Adrenal gland (tissue), 19 donors: ENCODE measurements at places on chromosomes 7 and 10. TPM values are rescaled to one million over a fixed set of nuclear protein-coding genes. Genes with fewer than 3 reads are reported as not detected.

STOX1 gene
- 4.8 TPM for total RNA-seq

DNA sequence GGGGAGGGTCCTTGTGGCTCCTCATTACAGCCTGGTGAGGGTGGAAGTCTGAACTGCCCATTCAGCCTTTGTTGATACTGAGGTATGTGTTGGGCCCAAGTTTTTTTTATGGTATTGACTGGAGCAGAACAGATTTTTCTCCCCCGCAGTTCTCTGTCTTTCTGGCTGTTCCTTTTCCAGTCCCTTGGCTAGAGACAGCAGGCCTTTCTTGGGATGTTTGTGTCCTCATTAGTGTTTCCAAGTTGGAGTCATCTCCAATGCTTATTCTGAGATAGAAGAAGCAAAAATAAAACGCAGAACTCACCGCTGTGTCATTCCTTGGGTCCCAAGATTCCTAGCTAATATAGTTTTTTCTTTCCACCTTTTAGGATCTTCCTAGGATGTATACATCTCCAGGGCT is 193.3 kb downstream of the RAMP3 start:
- H3K4me3 ChIP-seq, result no peak overlapping the region
- H3K36me3 ChIP-seq, result no peaks in the 10 kb centered on the region
- DNase-seq, result no peak
- no peak overlapping the region for H3K27ac ChIP-seq

DNA sequence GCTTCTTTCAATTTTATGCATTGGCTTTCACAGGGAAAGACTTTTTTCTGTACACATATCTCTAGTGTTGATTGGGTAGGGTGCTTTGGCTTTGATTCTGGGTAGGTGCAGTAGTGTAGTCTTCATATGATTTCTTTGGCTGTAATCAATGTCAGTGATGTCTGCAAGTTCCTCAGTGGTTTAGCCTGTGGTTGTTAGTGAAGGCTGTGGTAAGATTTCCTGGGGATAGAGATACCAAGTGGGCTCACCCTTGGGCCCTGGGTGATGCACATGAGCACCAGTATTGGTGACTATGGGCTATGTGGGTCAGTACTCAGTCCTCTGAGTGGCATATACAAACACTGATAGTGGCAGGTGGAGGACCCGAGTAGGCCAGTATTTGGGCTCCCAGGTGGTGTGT is 13.0 kb downstream of the GIMAP8 start:
- no peak overlapping the region for H3K4me3 ChIP-seq
- no peaks in the 10 kb centered on the region for H3K27me3 ChIP-seq
- H3K4me1 ChIP-seq, result peaks cover 5% of the 10 kb centered on the region
- no peak overlapping the region for H3K27ac ChIP-seq
- DNase-seq, result no peak

DNA sequence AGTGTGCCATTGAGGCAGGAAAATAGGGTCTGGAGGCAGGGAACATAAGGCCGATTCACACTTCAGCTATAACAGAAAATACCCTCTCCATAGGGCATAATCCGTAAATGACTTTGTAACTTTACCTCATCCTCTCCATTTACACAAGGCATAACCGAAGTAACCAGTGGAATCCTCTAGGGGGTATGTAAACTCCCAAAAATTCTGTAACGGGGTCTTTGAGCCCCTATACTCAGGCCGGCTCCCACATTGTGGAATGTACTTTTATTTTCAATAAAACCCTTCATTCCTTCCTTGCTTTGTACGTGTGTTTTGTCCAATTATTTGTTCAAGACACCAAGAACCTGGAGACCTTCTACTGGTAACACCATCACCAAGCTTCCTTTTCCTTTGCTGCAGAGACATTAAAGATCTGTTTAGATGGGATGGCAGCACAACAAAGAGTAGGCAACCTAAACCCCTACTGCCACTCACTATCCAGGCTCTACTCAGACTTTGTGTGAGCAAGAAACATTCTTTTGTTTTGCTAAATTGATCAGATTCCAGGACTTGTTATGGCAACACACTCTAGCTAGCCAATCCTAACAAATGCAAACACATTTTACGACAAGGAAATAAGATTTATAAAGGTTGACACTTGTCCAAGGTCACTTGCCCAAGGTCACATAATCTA is 99.3 kb downstream of the DGKI start:
- no peak overlapping the region for H3K27ac ChIP-seq
- DNase-seq, result no peak
- H3K4me3 ChIP-seq, result no peak overlapping the region
- H3K27me3 ChIP-seq, result no peaks in the 10 kb centered on the region

GRCh38 chr10:97974100-97974499 is 56.3 kb downstream of the CRTAC1 start:
- no peaks in the 10 kb centered on the region for H3K4me1 ChIP-seq
- no peak overlapping the region for H3K4me3 ChIP-seq
- DNase-seq, result no peak
- no peaks in the 10 kb centered on the region for H3K36me3 ChIP-seq

GRCh38 chr10:11162828-11163599 is 145.3 kb downstream of the CELF2 start:
- H3K4me3 ChIP-seq, result no peak overlapping the region
- H3K4me1 ChIP-seq, result no peaks in the 10 kb centered on the region
- no peaks in the 10 kb centered on the region for H3K36me3 ChIP-seq
- peak; percentile 58 for DNase-seq

- H3K27ac ChIP-seq, result no peak overlapping the region
- H3K27me3 ChIP-seq, result no peaks in the 10 kb centered on the region
These were observed 11.3 kb downstream of the KMT2C start for GRCh38 chr7:152424348-152425108.

- no peak overlapping the region for H3K4me3 ChIP-seq
- no peak overlapping the region for H3K27ac ChIP-seq
- DNase-seq, result no peak
- H3K4me1 ChIP-seq, result no peaks in the 10 kb centered on the region
These were observed 131.8 kb upstream of the GNAI1 start for GRCh38 chr7:80002865-80003264.

CYP3A5 gene
- 61.2 TPM for total RNA-seq

LMOD2 gene
- not detected for total RNA-seq

GRCh38 chr7:23011222-23011924 is 2.6 kb downstream of the HYCC1 start:
- H3K27ac ChIP-seq, result no peak overlapping the region
- peaks cover 26% of the 10 kb centered on the region for H3K4me1 ChIP-seq
- no peak overlapping the region for H3K4me3 ChIP-seq
- DNase-seq, result no peak
- H3K27me3 ChIP-seq, result no peaks in the 10 kb centered on the region
- H3K36me3 ChIP-seq, result no peaks in the 10 kb centered on the region

SLC26A5 gene
- 0.34 TPM for total RNA-seq

LSM8 gene
- 29.0 TPM for total RNA-seq

DNA sequence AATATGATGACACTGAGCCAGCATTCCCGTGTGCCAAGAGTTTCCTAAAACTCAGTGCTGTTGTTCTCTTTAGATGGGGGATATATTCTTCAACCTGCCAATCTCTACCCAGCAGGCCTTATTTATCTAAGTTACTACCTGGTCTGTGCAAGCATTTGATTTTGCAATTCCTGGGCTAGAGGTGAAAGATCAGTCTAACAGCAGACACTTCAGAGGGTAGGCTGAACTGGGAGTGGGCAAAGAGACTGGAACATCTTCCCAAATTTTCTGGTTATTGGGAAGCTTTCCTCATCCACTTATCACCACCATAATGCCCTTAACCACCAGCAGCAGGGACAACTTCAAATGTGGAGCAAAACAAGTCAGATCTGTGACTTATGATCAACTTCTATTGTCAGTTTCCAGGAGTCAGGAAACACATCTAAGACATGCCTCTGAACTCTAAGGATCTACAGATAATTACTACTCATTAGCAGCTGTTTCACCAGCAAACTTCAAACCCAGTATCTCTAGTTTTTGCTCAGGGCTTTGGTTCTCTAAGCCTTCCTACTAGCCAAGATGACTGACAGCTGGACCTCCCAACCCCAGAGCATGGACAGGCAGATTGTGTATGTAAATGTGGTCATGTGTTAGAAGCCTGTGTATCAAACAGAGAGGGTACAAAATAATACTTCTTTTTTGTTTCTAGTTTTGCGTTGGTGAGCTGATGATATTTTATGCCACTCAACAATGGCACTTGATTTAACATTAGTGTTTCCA is 1.0 kb downstream of the ASAH2 start:
- H3K4me3 ChIP-seq, result no peak overlapping the region
- H3K36me3 ChIP-seq, result no peaks in the 10 kb centered on the region
- no peak for DNase-seq
- H3K27ac ChIP-seq, result no peak overlapping the region
- H3K27me3 ChIP-seq, result peaks cover 8% of the 10 kb centered on the region
- no peaks in the 10 kb centered on the region for H3K4me1 ChIP-seq

DNA sequence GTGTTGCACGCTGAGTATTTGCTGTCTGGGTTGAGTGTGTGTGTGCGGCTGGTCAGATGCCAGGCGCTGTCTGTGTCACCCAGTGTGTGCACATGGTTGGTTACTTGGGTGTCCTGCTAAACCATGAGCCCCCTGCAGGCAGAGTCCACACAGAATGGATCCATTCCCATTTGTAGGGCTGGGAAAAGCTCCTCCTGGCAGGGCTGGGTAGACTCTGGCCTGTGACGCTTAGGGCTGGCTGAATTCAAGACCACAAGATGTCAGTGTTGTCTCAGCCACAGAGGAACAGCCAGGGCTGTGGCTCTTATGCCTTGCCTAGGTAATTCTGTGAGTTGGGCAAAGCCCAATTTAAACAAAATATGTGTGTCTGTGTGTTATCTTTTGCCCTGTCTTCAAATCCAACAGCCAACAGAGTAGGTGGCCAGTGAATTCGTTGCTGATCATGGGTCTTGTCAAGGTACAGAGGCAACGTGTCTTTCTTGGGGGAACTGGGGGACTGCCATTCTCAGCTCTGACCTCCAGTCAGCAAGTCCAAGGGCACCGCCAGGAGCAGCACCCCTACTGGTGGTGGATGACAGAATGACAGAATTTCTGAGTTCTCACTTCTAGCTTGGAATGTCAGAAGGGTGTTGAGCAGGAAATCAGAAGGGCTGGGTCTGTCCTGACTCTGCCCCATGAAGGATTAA is 285.1 kb downstream of the CCSER2 start:
- no peak overlapping the region for H3K27ac ChIP-seq
- H3K36me3 ChIP-seq, result no peaks in the 10 kb centered on the region
- H3K27me3 ChIP-seq, result no peaks in the 10 kb centered on the region
- no peak overlapping the region for H3K4me3 ChIP-seq
- no peak for DNase-seq
- no peaks in the 10 kb centered on the region for H3K4me1 ChIP-seq

SCIN gene
- total RNA-seq, result 0.12 TPM

ANKRD26 gene
- 3.8 TPM for total RNA-seq

GRCh38 chr7:117072620-117073118 is 119.4 kb downstream of the ST7 start:
- no peaks in the 10 kb centered on the region for H3K27me3 ChIP-seq
- peak; percentile 83 for DNase-seq
- peaks cover 41% of the 10 kb centered on the region for H3K4me1 ChIP-seq
- H3K36me3 ChIP-seq, result no peaks in the 10 kb centered on the region

OR2A12 gene
- not detected for total RNA-seq

DNA sequence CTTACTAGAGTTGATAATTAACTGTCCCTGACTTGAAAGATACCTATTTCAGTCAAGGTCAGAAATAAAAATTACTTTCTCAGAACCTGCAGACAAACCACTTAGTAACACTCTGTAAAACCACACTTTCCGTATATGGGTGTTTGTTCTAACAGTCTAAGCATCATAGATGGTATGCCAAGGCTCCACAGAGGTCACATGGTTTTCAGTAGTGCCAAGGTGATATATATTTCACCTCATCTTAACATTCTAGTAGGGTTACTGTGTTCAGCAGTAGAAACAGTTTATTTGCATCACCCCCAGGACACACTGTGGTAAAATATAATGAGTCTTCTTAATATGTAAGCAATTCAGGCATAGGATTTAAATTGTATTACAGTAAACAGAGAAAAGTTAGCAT is 61.5 kb downstream of the KCND2 start:
- no peaks in the 10 kb centered on the region for H3K36me3 ChIP-seq
- H3K27ac ChIP-seq, result no peak overlapping the region
- no peak for DNase-seq
- H3K27me3 ChIP-seq, result no peaks in the 10 kb centered on the region
- no peaks in the 10 kb centered on the region for H3K4me1 ChIP-seq

TFPI2 gene
- total RNA-seq, result 13.9 TPM

COL1A2 gene
- total RNA-seq, result 164 TPM

DNA sequence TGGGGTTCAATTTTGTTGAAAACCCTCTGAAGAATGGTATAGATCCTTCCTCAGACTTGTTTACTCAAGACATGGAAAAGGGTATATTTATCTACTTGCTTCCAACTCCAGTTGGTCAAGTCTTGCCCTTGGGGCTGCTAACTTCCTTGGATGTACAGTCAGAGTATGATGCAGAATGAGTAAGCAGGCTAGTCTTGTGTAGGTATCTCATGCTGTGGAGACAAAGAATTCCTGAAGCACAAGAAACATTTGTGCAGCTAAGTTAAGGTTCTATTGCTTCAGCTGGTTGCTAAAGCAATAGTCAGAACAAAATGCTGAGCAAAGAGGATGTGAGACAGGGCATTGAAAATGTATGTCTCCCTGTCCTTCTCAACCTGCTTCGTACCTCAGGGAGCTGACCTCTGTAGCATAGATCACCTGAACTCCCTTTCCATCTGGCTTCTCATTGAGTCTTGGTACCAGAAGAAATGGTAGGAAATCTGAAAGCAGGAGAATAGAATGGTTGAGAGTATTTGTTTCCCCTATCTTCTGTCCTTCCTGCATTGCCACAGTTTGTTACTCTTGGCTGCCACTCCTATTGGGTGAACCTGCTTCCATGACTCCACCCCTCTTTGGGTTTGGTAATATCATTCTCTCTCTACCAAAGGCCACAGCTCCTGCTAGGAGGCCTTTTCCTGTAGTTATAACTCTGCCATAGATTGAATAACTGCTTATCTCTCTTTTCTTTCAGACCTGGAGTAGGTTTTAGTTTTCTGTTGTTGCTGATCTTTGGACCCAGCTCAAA is 346.0 kb downstream of the PHF14 start:
- no peaks in the 10 kb centered on the region for H3K4me1 ChIP-seq
- no peaks in the 10 kb centered on the region for H3K36me3 ChIP-seq
- H3K4me3 ChIP-seq, result no peak overlapping the region

DNA sequence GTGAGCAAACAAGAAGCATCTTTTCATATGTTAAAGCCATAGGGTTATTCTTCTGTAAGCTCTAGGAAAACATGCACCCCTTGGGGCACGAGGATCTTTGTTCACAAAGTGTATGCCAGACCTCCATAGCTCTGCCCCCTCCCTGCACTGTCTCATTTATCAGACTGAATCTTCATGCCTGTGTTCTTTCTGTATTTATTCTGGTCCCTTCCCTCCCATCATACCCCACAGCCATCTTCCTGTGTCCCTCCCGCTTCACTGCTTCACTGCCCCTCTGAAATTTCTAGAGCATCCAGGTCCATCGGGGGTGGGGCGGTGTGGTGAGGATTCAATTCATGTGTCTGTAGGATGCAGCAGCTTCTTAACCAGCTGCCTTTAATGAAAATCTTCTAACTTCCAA is 7.5 kb downstream of the EPHB6 start:
- no peak overlapping the region for H3K27ac ChIP-seq
- H3K36me3 ChIP-seq, result no peaks in the 10 kb centered on the region
- DNase-seq, result no peak
- H3K4me1 ChIP-seq, result no peaks in the 10 kb centered on the region

GRCh38 chr7:140403878-140404564 is at the start of gene RAB19:
Gene RAB19, plus strand, starts transcription at chr7:140404058. Its CDS starts 3,589 bp downstream, at chr7:140407647.
- H3K27ac ChIP-seq, result no peak within 1 kb of the TSS
- H3K4me3 ChIP-seq, result peak within 1 kb of the TSS; percentile 23
- H3K4me1 ChIP-seq, result no peaks in the 10 kb centered on the region
- H3K36me3 ChIP-seq, result no peaks in the 10 kb centered on the region
- H3K27me3 ChIP-seq, result no peaks in the 10 kb centered on the region
- no peak for DNase-seq
